Endodermal cell (in vitro differentiated cells): ENCODE measurements at places on chromosomes 12 and 14. TPM values are rescaled to one million over a fixed set of nuclear protein-coding genes. Genes with fewer than 3 reads are reported as not detected.

Gene PTGDR
- total RNA-seq: 0.32 TPM in 1 of 3 replicates, not detected in the others

Gene RD3L
- not detected in 3 replicates for total RNA-seq

DNA sequence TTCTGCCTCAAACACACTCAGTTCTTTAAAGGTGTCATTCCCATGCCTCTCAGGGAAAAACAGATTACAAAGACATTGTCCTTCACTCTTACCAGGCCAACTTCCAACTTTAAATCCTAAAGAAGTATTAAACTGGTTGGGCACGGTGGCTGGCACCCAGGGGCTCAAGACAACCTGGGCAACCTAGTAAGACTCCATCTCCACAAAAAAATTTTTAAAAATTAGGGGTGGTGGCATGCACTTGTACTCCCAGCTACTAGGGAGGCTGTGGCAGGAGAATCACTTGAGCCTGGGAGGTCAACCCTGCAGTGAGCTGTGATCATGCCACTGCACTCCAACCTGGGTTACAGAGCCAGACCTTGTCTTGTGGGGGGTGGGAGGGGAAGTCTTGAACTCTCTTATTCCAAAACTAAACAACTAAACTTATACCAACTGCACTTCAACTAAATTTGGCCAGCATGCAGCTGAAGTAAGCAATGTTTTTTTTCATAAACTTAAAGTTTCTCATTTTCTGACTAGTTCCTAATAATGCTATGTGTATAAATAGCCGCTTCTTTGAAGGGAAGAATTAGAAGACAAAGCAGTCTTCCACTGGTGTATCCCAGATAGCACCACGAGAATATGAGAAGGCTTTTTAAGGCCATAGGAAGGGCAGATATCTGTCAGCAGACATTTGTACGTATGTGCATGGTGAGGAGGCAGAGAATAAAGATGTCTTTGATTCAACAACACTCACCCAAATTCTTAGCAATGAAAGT is 2.4 kb downstream of the SLC11A2 start:
- DNase-seq: no peak

GRCh38 chr14:47507861-47508260 is 167.5 kb downstream of the MDGA2 start:
- no peak for DNase-seq

DNA sequence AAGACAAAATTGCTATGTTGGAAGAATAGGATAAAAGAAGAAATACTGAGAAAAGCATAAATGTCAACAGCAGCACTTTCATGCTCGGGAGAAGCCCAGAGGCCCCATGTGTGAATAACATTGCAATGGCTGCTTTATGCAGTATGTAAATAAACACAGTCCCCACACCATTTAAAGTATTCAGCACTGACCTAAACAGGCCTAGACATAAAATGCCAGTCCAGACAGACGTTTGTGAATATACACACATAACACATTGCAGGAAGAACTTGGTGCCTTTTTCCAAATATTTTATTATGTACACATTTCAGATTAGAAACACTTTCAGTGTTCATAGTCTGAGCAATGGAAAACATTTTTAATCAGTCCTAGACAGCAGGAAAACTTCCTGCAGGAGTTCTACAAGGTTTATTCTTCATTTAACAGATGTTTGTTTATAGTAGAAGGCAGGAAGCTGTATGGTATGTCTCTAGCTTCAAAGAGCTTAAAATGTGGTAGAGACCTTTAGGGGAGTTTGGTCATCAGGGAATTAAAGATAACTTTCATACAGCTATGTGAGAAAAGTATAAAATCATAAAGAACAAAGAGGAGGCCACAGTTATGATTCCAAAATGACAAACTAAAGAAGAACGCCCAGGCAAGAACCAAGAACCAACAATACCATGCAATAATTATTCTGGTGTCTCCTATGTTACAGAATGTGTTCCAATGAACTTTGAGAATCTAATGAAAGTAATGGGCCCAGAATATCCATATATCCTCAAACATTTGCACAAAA is 30.6 kb upstream of the SLC38A2 start:
- no peak for DNase-seq
